Erythroblast (primary cell): ENCODE measurements at places on chromosomes 12 and 14.

DNA sequence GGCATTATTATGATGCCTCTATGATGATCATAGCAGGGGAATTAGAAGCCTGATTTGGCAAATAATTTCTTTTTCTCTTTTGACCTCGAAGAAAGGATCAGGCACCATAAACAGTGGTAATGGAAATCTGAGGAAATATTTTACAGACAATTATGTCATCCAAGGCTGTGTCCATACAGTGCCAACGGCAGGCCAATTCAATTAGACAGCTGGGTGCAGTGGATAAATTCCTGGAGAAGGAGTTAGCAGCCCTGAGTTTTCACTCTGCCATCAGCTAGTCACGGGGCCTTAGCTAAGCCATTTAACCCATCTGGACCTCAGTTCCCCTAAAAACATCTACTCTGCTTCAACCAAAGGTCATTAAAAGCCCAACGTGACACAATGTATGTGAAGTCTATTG lies 4.1 kb downstream of the TPH2 start:
- no peak for DNase-seq

DNA sequence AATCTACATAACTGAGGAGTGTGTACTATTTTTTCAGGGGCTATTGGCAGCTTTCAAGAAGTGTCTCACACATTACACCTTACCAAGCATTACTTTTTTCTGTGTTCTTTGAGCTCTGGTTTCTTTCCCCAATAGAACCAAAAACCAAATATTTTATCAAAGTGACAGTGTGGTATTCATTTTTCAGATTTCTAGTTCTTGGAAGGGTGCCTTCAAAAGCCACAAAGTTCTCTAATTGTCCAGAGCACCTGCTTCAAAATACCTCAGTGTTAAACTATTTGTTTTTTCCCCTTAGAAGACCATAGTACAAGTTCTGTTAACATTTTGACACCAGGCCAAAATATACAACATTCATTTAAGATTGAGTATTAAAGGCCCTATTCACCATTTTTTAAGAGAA lies 515.7 kb downstream of the ETNK1 start:
- no peak for DNase-seq

- DNase-seq, result no peak
Observed at GRCh38 chr12:52149651-52150241, 42.1 kb downstream of the KRT80 start.

DNA sequence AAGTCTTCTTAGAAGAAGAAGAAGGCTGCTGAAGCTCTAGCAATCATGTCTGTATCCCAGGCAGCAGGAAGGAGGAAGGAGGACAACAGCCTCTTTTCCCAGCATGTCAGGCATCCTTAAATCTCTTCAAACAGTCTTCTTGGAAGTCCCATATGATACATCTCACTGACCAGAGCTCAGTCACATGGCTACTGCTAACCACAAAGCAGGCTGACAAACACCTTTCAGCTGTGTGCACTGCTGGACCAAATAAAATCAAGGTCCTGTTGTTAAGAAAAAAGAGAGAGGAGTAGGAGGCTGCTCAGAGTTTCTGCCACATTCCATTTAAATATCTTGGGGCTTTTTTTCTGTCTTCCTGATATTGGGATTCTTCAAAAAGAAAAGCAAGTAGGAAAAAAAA lies 203.4 kb upstream of the PELI2 start:
- DNase-seq, result no peak

GRCh38 chr12:121754836-121755235 lies 38.7 kb downstream of the RHOF start:
- no peak for DNase-seq

DNA sequence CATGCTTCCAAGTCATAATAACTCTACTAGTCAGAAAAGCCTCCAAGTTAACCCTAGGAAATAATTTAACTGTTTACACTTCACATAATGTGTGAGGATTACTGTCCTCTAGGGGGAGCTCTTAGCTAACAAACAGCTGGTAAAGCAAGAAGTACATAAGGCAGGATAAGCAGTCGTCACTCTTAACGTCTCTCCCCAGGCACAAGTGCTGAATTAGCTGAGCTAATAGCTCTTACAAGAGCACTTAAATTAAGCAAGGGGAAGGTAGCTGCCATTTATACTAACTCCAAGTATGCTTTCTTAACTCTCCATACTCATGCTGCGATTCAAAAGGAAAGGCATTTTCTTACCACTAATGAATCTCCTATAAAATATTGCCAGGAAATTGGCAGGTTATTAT lies 79.3 kb upstream of the TSPAN11 start:
- peak; percentile 86 for DNase-seq

- DNase-seq, result no peak
Observed at GRCh38 chr14:71682337-71682736, 249.9 kb upstream of the RGS6 start.

- no peak for DNase-seq
Observed at GRCh38 chr14:62077676-62078261, 315.5 kb downstream of the SNAPC1 start.

GRCh38 chr12:28223025-28223554 lies 32.8 kb downstream of the CCDC91 start:
- DNase-seq, result no peak

DNA sequence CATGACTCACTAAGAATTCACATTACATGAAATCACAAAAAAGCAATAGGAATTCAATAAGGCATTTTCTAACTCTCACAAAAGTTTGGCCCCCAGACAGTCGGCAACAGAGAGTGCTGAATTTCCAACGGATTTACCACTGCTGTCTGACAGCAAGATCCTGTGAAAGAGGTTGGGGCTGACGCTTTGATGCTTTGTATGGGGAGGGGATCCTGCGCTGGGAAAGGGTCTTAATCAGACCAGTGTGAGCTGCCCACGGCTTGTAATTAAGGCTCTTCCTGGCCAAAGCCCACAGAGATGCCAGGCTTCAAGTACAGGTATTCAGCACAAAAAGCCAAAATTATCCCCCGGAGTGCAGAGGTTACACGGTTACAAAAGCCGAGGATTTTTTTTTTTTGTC lies 66.8 kb upstream of the TMCC3 start:
- no peak for DNase-seq

DNA sequence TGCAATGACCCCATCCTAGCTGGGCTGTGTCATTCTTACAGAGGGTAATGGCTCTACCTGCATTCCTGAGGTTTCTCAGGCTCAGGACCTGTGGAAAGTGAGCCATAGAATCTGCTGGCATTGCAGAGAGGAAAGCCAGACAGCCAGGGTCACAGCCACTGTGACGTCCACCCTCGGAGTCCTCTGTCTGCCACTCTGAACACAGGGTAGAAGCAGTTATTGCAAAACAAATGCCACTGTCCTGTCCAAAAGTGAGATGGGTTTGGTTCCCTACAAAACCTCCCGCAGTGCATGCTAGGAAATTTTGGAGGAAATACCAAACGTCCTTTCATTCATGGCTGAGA lies 37.8 kb downstream of the TNFAIP2 start:
- DNase-seq, result no peak

DNA sequence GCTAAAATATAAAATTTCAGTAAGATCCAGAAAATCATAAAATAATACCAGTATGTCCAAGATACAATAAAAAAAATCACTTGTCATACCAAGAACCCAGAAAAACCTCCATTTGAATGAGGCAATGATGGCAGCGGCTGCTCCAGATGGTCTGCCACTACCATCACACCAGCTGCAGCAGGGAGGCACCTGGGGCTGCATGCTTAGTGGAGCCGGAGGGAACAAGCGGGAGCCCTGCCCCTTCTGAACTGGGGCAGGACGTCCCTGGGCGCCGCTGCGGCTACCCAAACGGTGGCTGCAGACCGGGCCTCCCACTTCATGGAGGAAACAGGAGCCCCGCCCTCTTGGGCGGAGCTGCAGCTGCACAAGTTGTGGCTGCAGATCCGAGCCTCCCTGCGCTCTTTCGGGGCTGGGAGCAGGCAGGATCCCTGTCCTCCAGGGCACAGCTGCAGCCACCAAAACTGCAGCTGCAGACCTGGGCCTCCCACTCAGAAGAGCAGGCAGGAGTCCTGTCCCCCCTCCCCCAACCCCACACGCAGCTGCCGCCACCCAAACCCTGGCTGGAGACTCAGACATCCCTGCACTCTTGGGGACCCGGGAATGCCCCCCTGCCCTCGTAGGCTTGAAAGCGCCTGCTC lies 36.1 kb upstream of the OR5AU1 start:
- peak; percentile 65 for DNase-seq

DNA sequence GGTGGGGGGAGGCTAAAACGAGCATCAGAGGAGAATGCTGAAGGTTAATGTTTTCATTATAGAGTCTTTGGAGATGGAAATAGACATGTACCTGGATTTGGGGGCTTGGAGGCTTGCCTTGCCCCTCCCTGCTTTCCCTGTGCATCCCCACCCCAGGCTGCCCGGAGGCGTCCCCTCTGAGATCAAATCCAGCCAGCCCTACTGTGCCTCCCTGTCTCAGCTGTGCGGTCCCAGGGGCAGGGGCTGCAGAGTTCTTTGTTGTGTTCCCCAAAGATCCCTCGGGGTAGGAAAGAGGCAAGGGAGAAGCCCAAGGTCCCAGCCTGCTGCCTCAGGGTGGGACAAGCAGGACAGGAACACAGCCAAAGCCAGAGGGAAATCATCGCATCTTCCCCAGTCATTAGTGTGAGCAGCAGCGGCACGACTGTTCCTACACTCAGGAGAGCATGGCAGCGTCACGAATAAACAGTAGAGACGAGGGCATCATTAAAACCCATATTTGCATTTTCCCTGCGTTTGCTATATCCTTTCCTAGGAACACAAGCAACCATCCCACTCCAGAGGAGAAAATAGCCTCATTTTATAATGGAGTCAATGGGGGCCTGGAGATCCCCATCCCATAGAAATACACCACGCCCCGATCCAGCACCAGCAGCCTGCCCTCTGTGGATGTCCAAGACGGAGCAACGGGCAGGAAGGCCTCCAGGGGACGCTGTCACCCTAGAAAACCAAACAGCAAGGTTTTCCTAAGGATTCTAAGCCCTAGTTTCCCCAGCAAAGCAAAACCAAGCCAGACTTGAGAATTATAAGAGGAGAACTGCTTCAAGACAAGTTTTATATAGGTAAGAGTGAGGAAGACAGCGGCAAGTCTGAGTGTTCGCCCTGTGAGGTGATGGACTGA lies 32.4 kb downstream of the ANO2 start:
- DNase-seq, result no peak

GRCh38 chr14:91716999-91717398 lies 14.9 kb downstream of the CATSPERB start:
- DNase-seq, result no peak

DNA sequence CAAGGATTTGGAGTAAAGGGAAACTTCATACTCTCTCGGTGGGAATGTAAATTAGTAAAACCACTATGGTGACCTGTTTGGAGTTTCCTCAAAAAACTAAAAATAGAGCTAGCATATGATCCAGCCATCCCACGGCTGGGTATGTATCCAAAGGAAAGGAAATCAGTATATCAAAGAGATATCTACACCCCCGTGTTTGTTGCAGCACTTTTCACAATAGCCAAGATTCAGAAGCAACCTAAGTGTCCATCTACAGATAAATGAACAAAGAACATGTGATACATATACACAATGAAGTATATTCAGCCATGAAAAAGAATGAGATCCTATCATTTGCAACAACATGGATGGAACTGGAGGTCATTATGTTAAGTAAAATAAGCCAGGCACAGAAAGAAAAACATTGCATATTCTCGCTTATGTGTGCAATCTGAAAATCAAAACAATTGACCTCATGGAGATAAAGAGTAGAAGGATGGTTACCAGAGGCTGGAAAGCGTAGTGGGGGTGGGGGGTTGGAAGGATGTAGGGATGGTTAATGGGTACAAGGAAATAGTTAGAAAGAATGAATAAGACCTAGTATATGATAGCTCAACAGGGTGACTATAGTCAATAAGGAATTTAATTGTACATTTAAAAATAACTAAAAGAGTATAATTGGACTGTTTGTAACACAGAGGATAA lies 468.0 kb downstream of the BCAT1 start:
- DNase-seq, result no peak

DNA sequence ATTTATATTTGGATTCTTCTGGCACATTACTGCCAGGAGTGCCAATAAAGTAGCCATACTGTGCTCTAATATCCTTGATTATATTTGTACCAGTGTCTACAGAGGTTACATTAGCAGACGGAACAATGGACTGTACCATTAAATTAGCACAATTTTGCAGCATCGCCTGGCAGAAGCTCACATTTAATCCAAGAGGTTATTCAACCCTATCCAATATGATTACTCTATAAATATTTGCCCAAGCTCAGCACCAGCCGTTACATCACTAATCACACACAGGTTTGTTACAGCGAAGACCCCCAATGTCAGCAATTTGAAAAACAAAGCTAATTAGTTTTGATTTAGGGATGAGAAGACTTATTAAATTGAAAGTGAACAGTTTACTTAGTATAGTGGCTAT lies 16.9 kb upstream of the MGST1 start:
- DNase-seq, result no peak

DNA sequence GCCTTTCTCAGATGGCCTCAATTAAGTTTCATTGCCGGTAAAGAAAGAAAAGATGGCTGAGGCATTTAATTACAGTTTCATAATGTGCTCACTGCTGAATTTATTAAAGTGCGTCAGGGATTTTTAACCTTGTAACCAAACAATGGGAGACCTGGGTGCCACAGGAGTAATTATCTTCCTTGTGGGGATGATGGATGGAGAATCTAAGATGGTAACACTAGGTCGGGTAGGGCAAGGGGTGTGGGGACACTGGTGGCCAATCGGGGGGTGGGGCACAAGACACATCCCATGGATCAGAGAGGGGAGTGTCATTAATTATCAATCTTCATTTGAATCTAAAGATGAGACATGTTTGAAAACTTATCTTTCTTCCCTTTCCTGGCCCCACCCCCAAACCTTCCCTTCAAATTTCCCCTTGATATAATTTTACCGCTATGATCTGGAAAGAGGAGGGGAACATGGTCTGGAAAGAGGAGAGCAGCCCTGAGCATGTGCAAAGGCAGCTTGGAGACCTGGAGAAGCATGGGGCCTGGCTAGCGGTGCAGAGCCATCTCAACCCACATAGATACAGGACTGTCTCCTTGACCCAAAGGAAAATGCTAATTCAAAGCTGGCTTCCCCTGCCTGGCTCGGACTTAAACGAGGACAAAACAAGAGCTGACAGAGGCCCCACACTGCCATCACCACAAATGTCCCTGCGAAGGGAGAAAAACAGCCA lies 231.3 kb upstream of the NOS1 start:
- no peak for DNase-seq

- DNase-seq, result no peak
Observed at GRCh38 chr12:112527082-112527481, 108.3 kb downstream of the PTPN11 start.

DNA sequence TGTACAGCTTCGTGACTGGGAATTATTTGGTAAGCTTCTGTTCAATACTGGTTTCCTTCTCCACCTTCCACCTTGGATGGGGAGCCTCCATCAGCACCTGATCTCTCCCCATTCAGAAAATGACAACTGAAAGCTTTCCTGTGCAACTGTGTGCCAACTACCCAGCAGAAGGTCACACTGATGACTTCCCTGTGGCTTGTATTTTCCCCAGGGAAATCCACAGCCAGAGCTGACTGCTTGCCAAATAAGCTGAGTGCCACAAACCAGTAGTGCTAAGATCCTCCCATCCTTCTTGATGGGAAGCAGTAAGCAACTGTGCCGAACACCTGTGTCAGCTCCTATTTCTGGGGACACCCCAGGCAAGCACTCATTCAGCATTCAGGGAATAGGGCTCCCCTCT lies 257.2 kb upstream of the SOX5 start:
- no peak for DNase-seq

GRCh38 chr12:80472911-80473500 lies 29.0 kb downstream of the PTPRQ start:
- peak; percentile 47 for DNase-seq

- DNase-seq, result no peak
Observed at GRCh38 chr12:123474485-123475245, 16.7 kb downstream of the SNRNP35 start.

GRCh38 chr12:51676875-51677274 lies 85.8 kb downstream of the SCN8A start:
- no peak for DNase-seq

GRCh38 chr12:81819991-81820633 lies 61.0 kb upstream of the PPFIA2 start:
- DNase-seq, result no peak
